ENCODE measurements at places on chromosomes 2 and 18. TPM values are rescaled to one million over a fixed set of nuclear protein-coding genes. Genes with fewer than 3 reads are reported as not detected.

Gene CD207
- total RNA-seq = not detected

Gene CHRND
- not detected for total RNA-seq

Gene CHST9
- not detected for total RNA-seq

Gene CYP1B1
- total RNA-seq = 145 TPM

Gene PFN4
- total RNA-seq = 0.78 TPM

Gene DSG1
- total RNA-seq = not detected

Gene KANSL1L
- total RNA-seq = 12.3 TPM

Gene OR6B2
- total RNA-seq = not detected

Gene RAX
- not detected for total RNA-seq

Gene GKN2
- total RNA-seq = not detected

Gene RTP5
- not detected for total RNA-seq

Gene DCDC2C
- not detected for total RNA-seq

Gene MEP1B
- total RNA-seq = not detected

Gene B3GNT7
- not detected for total RNA-seq

Gene CIDEA
- total RNA-seq = 0.37 TPM
